Endothelial cell of umbilical vein (primary cell): ENCODE measurements at places on chromosomes 5 and 9. TPM values are rescaled to one million over a fixed set of nuclear protein-coding genes. Genes with fewer than 3 reads are reported as not detected.

GRCh38 chr5:98999631-99000030 lies 70.8 kb upstream of the CHD1 start:
- peaks cover 5% of the 10 kb centered on the region for H3K4me1 ChIP-seq
- no peaks in the 10 kb centered on the region for H3K27me3 ChIP-seq
- no peak overlapping the region for H3K27ac ChIP-seq
- no peak for DNase-seq
- no peak overlapping the region for H3K4me3 ChIP-seq

DNA sequence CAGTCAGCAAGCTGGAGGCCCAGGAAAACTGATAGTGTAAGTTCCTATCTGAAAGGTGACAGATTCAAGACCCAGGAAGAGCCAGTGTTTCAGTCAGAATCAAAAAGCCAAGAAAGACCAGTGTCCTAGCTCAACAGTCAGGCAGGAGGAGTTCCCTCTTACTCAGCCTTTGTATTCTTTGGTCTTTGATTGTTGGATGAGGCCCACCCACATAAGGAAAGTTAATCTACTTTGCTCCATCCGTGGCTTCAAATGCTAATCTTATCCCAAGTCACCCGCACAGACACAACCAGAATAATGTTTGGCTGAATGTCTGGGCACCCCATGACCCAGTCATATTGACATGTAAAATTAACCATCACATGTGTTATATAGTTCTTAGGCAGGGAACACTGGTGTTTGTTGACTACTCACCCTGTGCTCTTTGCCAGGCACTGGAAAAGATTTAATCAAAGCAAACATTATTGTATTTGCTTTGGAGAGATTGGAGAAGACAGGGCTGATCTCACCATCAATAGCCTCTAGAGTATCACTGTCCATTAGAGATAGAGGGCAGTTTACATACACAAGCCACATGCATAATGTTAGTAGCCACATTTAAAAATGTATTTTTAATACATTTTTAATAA lies 96.3 kb upstream of the KCNN2 start:
- no peak overlapping the region for H3K4me3 ChIP-seq
- no peaks in the 10 kb centered on the region for H3K27me3 ChIP-seq
- DNase-seq, result no peak
- no peaks in the 10 kb centered on the region for H3K4me1 ChIP-seq
- no peak overlapping the region for H3K27ac ChIP-seq

DNA sequence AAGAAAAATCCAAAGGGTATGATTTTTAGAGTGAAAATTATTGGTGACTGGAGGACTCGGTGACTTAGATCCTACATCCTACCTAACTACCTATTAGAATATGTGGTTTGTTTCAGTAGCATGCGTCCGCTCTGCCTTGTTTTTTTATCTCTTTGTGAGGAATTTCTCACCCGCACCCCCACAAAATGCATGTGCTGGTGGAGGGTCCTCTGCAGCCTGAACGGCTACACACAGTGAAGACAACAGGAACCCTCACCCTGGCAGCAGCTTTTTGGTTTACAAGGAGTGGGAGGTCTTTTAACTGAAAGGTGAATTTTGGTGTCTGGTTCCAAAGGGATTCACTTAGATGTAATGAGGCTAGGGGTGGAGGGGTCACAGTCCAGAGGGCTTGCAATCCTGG lies 115.5 kb downstream of the GNA14 start:
- H3K4me3 ChIP-seq, result no peak overlapping the region
- no peak overlapping the region for H3K27ac ChIP-seq
- no peak for DNase-seq
- H3K4me1 ChIP-seq, result no peaks in the 10 kb centered on the region

TICAM2 gene
- 3.2 and 3.5 TPM in 2 replicates for total RNA-seq

IL5 gene
- total RNA-seq, result not detected in 2 replicates

GRCh38 chr5:149528281-149529060 lies 22.8 kb downstream of the CSNK1A1 start:
- H3K4me1 ChIP-seq, result peaks cover 34% of the 10 kb centered on the region
- no peaks in the 10 kb centered on the region for H3K27me3 ChIP-seq
- DNase-seq, result no peak
- no peaks in the 10 kb centered on the region for H3K36me3 ChIP-seq
- no peak overlapping the region for H3K4me3 ChIP-seq
- no peak overlapping the region for H3K27ac ChIP-seq

ZNG1C gene
- total RNA-seq, result 31.5 and 40.8 TPM in 2 replicates

DNA sequence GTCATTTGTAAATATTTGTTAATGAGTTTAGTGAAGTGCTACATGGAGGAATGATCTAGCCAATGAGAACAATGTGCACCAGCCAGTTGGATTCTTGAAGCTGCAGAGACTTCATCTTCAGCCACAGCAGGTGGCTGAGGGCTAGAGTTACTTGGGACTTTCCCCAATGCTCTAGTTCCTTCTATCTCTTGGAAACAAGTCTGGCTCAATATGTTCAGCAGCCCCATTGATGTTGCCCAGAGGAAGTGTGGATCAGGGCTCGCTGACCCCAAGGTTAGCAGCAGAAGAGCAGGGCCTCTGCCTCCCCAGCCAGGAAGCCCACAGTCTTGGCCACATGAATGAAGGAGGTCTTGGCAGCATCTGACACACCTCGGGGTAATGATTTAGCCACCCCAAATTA lies 117.5 kb downstream of the SLC1A3 start:
- H3K4me3 ChIP-seq, result no peak overlapping the region
- DNase-seq, result no peak
- H3K27me3 ChIP-seq, result no peaks in the 10 kb centered on the region
- H3K4me1 ChIP-seq, result no peaks in the 10 kb centered on the region
- no peaks in the 10 kb centered on the region for H3K36me3 ChIP-seq
- H3K27ac ChIP-seq, result no peak overlapping the region

GRCh38 chr9:61670616-61671015 lies 480.8 kb downstream of the SPATA31A7 start:
- no peaks in the 10 kb centered on the region for H3K36me3 ChIP-seq
- no peaks in the 10 kb centered on the region for H3K27me3 ChIP-seq
- no peak for DNase-seq
- no peak overlapping the region for H3K4me3 ChIP-seq
- no peak overlapping the region for H3K27ac ChIP-seq
- no peaks in the 10 kb centered on the region for H3K4me1 ChIP-seq

ZNF879 gene
- 2.7 and 3.7 TPM in 2 replicates for total RNA-seq

LEAP2 gene
- 0.40 and 0.99 TPM in 2 replicates for total RNA-seq

- no peak for DNase-seq
- no peak overlapping the region for H3K27ac ChIP-seq
- no peak overlapping the region for H3K4me3 ChIP-seq
These were observed 286.6 kb downstream of the DTWD2 start for GRCh38 chr5:118701791-118702190.

ASTN2 gene
- 1.6 and 1.9 TPM in 2 replicates for total RNA-seq

CBY3 gene
- not detected in 2 replicates for total RNA-seq

DNA sequence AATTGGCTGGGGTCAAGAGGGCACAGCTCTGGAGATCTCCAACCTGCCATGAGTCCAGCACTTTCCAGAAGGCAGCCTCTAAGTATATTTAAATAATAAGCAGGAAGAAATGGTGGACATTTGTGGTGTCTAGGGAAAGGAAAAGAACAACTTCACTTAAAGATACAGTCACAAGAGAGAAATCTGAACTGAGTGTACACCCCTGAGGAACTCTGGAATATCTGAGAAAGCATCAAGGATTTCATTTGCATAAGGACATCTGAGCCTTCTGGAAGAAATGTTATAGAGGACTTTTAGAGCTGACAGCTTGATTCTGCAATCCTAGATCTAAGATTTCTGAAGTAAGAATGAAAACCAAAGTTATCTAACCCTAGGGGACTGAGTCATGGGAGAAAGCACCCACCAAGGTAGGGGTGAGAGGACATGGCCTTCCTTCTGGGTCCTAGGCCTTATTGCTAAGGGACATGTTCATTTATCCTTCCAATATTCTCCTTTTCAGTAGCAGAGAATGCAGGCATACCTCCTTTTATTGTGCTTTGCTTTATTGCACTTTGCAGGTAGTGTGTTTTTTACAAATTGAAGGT lies 253.4 kb upstream of the SLC24A2 start:
- no peak overlapping the region for H3K4me3 ChIP-seq
- no peak overlapping the region for H3K27ac ChIP-seq
- DNase-seq, result no peak
- H3K4me1 ChIP-seq, result no peaks in the 10 kb centered on the region
- no peaks in the 10 kb centered on the region for H3K36me3 ChIP-seq

ENHO gene
- not detected in 2 replicates for total RNA-seq

- H3K27me3 ChIP-seq, result no peaks in the 10 kb centered on the region
- H3K4me3 ChIP-seq, result no peak overlapping the region
- DNase-seq, result no peak
These were observed 33.7 kb upstream of the CSF1R start for GRCh38 chr5:150120062-150120441.

KIAA0825 gene
- 1.1 and 1.3 TPM in 2 replicates for total RNA-seq

PCDHA9 gene
- total RNA-seq, result not detected in 2 replicates

DNA sequence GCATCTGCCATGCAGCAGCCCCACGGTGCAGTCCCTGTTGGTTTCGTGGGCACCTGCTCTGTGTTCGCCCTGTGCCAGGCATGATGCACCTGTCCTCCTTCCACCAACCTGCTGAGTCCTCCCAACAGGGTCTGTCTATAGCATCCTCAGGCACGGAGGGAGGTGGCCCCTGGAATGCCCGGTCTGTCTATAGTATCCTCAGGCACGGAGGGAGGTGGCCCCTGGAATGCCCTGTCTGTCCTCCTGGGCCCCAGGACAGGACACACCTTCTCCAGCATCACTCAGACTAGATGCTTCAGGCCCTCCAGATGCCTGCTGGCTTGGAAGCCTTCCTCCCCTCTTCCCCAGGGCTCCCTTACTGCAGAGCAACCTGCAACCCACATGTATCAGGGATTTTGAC lies 9.9 kb upstream of the PHYHD1 start:
- H3K27me3 ChIP-seq, result no peaks in the 10 kb centered on the region
- peak overlapping the region; percentile 94 for H3K27ac ChIP-seq
- H3K36me3 ChIP-seq, result peaks cover 17% of the 10 kb centered on the region

PTPN3 gene
- total RNA-seq, result not detected in 2 replicates

- H3K27ac ChIP-seq, result no peak overlapping the region
- no peaks in the 10 kb centered on the region for H3K27me3 ChIP-seq
- no peak for DNase-seq
- no peaks in the 10 kb centered on the region for H3K36me3 ChIP-seq
- H3K4me3 ChIP-seq, result no peak overlapping the region
- H3K4me1 ChIP-seq, result no peaks in the 10 kb centered on the region
These were observed 704.9 kb upstream of the NUDT12 start for GRCh38 chr5:104267320-104268015.

MARCOL gene
- total RNA-seq, result not detected in 2 replicates

DNA sequence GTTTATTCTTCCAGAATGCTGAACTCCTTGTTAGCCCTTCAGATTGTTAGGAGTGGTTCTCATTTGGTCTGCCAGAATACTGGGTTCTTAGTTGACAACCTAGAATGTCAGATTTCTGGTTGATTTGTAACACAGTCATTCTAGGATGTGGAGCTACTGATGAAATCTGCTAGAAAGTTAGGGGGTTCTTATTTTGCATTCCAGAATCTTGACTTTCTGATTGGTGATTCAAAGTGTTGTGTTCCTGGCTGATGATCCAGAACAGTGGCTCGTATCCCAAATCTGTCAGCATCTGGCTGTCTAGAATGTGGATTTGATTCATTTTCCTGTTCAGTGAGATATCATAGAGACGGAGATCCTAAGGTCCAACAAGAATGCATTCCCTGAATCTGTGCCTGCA lies 21.9 kb downstream of the PTGS1 start:
- H3K4me3 ChIP-seq, result no peak overlapping the region
- H3K4me1 ChIP-seq, result peaks cover 27% of the 10 kb centered on the region

PRR7 gene
- total RNA-seq, result 5.7 and 6.5 TPM in 2 replicates

GRCh38 chr5:141650851-141651727 lies at the start of gene FCHSD1:
FCHSD1 (minus strand) TSS chr5:141651418; CDS start chr5:141651368, 50 bp downstream.
- no peaks in the 10 kb centered on the region for H3K27me3 ChIP-seq
- DNase-seq, result peak; percentile 89
- peaks cover 24% of the 10 kb centered on the region for H3K36me3 ChIP-seq
- H3K27ac ChIP-seq, result no peak within 1 kb of the TSS

GRCh38 chr5:151475388-151475787 lies 28.0 kb downstream of the SLC36A1 start:
- H3K36me3 ChIP-seq, result no peaks in the 10 kb centered on the region
- H3K27ac ChIP-seq, result no peak overlapping the region
- no peaks in the 10 kb centered on the region for H3K27me3 ChIP-seq
- H3K4me1 ChIP-seq, result peaks cover 2% of the 10 kb centered on the region
- no peak for DNase-seq
